Sciatic nerve (tissue), 2 donors: ENCODE measurements at places on chromosomes 2 and 18. TPM values are rescaled to one million over a fixed set of nuclear protein-coding genes. Genes with fewer than 3 reads are reported as not detected.

Gene CERS6
- 9.3 TPM for total RNA-seq

Gene FASTKD1
- 17.3 TPM for total RNA-seq

Gene VSNL1
- total RNA-seq, result 0.67 TPM

Gene NEU2
- not detected for total RNA-seq

Gene L3MBTL4
- total RNA-seq, result 8.7 TPM

Gene CAPN10
- total RNA-seq, result 37.2 TPM

Gene SIGLEC15
- total RNA-seq, result 0.31 TPM

Gene FAM228A
- 3.9 TPM for total RNA-seq

Gene DSG4
- total RNA-seq, result not detected

- no peak for DNase-seq
Measured at GRCh38 chr2:195646424-195646823, 10.6 kb upstream of the SLC39A10 start.

- DNase-seq, result no peak
Measured at GRCh38 chr2:49262801-49263560, 108.7 kb upstream of the FSHR start.

GRCh38 chr2:172929644-172930043, 146.0 kb upstream of the MAP3K20 start:
- DNase-seq, result no peak

- DNase-seq, result no peak
Measured at GRCh38 chr2:164620873-164621763, at the start of gene GRB14. GRB14 (minus strand) TSS chr2:164621482; CDS start chr2:164621309, 173 bp downstream.

DNA sequence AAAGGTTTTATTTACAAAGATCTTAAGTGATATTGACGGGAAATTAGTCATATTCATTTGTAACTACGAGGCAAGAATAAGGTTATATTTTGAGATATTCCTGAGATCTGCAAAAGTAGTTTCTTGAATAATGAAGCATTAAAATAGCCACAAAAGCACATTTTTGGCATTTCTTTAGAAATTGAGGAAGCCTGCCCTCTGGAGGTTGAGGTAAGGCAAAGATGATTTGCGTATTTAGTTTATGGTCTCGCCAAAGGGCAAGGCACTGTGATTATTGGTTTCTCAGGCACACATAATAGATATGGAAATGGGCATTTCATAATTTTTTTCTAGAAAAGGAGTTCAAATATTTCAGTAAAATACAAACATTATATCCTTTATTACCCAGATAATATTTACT, 143.7 kb upstream of the RPRM start:
- DNase-seq, result no peak

GRCh38 chr2:27369471-27370025, 590 bp downstream of the EIF2B4 start:
- no peak for DNase-seq

DNA sequence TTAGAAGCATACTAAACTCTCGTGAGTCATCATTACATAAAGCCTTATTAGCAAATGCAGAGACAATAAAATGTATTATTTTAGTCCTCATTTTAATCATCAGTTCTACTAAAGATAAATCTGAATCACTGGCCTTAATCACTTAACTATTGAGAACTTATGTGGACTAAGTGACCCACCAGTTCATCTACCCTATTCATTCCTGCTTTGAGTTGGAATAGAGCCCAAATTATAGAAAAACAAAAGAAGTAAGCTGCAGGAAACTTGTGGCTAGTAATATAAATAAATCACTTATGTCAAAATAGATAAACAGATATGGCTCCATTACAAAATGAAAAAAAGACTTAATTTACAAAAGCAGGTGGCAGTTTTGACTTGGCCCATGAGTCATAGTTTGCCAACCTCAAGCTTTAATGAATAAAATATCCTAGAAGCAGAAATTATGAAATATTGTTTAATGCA, 851.8 kb upstream of the CRIM1 start:
- no peak for DNase-seq

DNA sequence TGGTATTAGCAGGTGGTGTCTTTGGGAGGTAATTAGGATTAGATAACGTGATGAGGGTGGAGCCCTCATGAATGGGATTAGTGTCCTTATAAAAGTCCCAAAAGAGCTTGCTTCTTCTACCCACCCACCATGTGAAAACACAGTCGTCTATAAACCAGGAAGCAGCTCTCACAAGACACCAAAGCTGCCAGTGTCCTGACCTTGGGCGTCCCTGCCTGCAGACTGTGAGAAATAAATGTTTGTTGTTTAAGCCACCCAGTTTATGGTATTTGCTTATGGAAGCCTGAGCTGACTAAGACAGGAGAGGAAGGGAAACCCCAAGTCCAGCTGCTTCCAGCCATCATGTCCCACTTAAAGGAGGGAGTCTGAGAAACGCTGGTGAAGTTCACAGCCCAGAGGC, 13.6 kb downstream of the ADI1 start:
- no peak for DNase-seq

GRCh38 chr18:2968606-2969005, 44.3 kb downstream of the LPIN2 start:
- no peak for DNase-seq

DNA sequence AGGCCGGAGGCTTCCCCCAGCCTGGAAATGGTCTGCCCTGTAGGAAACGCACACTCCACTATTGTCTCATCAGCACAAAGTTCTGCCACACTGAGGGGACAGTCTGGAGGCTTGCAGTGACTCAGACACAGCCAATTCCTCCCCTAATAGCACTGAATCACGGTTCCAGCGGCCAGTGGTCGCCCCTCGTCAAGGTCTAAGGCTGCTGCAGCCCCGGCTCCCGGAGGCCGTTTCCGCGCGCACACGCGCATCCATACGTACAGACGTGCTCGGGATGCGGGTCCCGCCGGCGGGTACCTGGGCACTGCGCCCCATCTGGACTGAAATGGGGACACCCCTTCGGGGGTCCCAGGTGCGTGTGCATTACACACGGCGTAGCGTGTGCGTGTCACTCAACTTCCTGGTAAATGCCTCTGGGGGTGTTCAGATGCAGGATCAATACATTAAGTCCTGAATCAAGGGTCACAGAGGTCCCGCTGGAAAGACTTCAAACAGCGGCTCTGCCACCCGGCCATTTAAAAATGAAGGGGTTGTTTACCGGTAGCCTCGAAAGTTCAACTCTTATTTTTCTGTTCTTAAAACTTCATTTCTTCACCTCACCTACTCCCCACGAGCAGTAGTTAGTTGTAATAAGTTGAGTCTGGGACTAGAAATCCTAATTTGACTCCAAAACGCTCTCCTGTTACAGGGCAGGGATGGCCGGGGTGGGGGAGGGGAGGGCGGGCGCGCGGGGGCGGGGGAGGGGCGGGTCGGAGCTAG, 572 bp upstream of the ZNF516 start:
- peak; percentile 77 for DNase-seq

GRCh38 chr18:70622622-70623419, 334.0 kb downstream of the SOCS6 start:
- DNase-seq, result no peak

DNA sequence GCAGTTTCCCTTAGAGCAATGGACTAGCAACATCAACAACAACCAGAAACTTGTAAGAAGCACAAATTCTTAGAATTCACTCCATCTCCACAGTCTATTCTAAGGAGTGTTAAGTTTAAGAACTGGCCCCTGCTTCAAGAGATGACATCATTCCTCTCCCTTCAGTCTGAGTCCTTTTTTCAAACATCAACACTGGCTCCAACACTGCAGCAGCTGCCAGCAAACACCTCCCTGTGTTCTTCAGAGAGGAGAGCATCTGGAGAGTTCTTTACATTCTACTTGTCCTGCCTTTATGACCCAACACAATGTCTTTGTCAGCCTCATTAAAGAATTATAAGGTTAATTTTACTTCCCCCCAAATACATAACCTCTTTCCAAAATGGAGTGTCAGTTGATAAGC, 122.3 kb downstream of the HNMT start:
- DNase-seq, result no peak

DNA sequence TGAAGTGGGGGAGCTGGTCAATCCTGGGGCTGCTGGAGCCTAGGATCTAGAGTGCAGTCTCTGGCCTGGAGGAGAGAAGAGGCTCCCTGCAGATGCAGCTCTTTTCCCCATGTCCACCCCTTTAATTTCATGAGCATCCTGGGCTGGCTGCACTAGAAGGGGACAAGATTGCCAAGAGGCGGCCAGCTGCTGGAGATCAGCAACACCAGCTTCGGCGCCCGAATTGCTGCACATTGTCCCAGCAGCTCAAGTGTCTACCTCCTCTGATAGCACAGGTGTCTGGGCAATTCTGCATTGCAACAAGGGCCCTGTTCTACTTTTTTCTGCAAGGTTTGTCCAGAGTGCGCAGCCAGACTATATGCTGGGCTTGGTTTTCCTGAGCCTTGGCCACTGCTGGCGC, 125.7 kb downstream of the AGAP1 start:
- no peak for DNase-seq

DNA sequence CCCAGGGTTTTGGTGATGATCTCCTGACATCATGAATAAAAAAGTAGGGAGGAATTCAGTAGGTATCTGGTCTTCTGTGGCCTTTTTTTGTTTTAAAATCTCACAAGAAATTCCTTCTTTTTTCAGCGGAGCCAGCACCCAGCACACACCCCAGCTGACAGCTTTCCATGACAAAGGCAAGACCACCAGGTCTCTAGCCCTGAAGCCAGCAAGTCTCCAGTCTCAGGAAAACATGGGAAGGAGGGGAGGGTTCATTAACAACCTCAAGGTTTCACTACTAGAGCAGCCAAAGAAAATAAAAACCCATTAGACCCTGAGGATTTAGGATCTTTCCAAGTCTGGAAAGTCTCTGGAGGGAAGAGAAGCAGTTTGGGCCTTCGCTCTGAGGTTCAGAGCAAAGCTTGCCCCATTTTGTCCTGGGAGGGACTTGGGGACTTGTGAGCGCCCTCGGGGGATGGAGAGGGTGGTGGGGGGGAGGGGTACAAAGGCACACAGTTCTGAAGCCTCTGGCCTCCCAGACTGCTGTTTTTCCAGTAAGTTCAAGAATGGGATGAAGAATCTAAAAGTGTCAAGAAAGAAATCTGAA, 9.0 kb downstream of the FOXI3 start:
- DNase-seq, result no peak

DNA sequence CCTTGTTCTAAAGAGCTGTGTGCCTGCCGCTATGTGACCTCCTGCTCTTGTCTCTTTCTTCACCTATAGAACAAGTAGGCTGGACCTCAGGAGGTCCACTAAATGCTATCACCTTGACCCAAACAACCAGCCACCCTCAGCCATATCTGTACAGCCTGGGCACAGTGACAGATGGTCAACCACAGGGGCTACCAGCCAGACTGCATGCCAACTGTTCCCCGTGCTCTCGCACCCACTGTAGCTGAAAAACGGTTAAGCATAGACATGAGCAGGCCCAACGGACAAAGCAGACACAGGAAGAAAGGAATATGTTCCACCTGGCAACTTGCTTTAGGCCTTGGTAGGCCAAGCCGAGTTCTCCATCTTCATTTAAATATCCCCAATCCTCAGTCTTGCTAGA, 43.2 kb upstream of the ACAA2 start:
- DNase-seq, result no peak

GRCh38 chr2:23563673-23564614, 179.0 kb downstream of the KLHL29 start:
- peak; percentile 79 for DNase-seq

DNA sequence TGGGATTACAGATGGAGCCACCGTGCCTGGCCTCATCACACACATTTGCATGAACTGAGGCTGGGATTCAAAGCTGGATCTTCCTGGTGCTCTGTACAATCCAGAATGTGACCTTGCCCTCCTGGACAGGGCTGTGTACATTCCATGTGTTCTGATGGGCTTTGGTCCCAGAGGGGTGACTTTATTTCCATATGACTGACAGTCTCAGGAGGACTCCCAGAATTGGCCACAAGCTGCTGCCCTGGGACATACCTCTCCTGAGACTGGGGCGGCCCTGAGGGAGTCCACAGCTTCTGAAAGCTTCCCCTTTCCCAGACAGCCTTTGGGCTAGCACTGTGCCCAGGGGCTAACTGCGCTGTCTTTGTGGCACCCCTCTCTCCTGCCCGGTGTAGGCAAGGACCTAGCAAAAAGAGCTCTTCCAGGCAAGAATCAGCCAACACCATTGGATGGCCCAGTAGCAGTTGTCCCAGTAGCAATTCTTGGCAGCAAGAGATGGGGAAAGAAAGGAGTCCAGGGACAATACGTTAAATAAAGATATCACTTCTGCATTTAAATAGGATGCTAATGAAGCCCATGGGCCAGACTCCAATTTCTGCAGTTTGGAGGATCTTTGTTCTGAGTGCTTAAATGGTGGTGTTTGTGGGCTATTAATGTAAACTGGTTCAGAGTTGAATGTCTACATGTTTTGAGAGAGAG, 26.4 kb upstream of the ZNF532 start:
- DNase-seq, result no peak

DNA sequence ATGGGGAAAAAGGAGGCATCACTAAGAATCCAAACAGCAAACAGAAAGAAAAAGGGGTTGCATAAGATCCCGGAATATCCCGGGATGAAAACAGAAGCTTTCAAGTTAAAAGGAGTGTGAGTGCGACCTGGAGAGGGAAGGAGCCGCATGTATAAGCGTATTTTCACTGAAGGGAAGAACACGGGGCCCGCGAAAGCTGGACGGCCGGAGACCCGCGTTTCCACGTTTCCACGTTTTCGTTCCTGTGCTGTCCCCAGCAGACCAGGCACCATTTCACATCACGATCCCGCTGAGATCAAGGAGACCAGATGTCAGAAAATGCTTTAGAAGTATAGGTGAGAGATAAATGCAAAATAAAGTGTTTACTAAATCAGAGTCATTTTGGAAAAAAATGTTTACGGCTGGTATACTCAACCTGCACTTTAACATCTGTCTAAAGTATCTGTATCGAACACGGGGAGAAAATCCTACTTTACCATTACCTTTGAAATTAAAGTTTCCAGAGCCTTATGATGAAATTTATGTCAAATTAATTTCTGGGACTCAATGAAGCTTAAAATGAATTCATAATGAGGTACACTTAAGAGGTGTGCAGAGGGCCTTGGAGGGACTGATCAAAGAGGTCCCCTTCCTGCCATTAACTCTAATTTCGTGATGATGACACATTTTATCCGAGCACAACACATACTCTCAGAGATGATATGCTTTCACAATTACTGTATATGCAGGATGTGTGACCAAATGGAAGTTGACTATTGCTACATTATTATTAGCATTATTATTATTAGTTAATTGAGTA, 71.0 kb upstream of the SALL3 start:
- DNase-seq, result no peak

DNA sequence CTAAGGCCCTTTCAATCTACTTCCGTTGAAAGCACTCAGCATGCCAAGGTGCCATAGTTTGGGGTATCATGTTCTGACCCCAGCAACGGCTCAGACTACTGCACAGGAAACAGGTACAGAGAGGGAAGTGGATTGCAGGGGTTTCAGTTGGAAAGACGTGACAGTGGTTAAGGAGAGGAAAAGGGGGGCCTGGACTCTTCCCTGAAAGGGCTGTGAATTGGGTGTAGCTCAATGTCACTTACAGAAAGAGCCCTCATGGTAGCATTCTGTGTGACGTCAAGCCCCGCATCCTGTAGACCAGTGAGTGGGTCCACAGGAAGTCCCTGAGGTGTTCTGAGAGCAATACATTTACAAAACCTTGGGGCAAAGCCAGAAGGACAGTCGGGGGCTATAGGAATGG, 121.5 kb upstream of the GYPC start:
- no peak for DNase-seq

DNA sequence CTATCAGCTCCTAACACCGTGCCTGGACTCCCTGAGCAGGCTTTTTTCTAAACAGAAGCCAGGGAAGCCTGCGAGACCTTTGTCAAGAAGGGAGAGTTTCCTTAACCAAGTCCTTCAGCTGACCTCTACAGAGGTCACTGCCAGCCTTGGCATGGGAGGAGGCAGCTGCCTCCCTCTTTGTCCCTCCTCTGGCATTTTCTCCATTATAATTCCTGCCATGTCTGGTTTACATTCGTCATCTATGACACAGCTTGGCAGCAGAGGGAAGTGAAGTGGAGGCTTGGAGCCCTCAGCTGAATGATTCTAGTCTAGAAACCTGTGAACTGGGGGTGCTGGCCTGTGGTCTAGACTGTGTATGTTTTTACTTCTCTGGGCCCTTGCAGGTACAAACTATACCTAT, 22.5 kb downstream of the LIPG start:
- DNase-seq, result no peak
